ENCODE measurements at places on chromosomes 3 and 15.

DNA sequence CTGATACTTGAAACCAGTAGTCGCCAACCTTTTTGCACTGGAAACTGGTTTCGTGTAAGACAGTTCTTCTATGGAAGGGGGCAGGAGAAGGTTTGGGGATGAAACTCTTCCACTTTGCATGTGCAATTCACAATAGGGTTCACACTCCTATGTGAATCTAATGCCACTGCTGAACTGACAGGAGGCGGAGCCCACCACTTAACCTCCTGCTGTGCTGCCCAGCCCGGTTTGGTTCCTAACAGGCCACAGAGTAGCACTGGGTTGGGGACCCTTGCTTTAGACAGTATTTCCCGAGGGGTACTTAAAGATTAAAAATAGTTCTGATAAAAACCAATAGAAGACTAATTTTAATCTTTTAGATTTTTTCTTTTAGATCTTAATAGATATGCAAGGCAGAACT is 11.1 kb downstream of the TFG start:
- no peak for DNase-seq

DNA sequence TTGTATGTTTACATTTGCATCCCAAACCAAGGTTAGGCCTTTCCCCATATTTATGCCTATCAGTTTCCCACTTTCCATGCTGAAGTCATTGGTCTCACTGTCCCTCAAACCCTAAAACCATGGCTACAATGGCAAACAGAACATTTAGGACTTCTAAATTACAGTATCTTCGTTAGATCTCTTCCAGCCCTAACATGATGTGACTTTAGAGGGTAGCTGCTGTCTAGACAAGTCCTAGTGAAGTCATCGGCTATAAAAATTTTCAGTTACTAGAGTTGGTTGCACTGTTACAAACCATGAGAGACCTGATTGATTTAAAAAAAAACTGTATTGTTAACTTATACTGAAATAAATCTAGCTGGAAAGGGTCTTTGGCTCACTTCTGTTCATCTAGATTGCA is 54.6 kb downstream of the TM4SF4 start:
- DNase-seq = no peak

- no peak for DNase-seq
Measured at GRCh38 chr3:58507356-58508078, 15.6 kb downstream of the KCTD6 start.

- DNase-seq = no peak
Measured at GRCh38 chr15:95417761-95418160, 912.7 kb upstream of the NR2F2 start.

- no peak for DNase-seq
Measured at GRCh38 chr3:144229330-144229729, 257.7 kb downstream of the DIPK2A start.

GRCh38 chr3:8233938-8234337 is 267.7 kb upstream of the LMCD1 start:
- DNase-seq = no peak

GRCh38 chr3:49553324-49553691 is 969 bp upstream of the BSN start:
- DNase-seq = no peak

GRCh38 chr15:31752065-31752762 is 278.1 kb upstream of the CHRNA7 start:
- no peak for DNase-seq

DNA sequence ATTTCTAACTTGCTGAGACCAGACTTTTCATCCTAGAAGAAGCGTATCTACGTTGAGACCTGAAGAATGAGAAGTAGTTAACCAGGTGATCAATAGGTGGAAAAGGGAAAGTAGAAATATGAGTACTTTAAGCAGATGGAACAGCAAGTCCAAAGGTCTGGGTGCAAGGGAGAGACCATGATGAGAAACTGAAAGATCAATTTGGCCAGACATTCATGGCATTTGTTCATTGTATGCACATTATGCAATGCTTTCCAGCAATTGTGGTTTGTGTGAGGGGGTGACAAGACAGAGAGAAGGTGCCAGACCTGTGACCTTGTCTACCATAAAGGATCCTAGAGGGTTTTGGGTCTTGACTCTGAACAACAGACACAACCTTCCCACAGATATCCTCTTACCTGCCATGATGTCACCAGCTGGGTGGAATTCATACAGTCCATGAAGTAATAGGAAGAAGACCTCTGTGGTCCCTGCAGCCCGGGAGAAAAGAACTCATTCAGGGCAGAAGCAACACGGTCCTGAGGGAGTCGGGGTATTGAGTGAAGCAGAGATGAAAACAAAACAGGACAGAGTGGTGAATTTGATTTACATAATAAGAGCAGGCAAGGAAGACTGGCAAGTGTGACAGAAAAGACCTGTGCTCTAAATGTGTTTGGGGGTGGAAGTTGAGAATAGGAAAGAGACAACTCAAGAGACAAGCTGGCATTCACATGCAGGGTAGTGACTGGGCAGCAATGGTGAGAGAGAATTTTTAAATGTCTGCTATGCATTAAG is 63.4 kb upstream of the PSMD6 start:
- no peak for DNase-seq

GRCh38 chr15:62588938-62589670 is 424.0 kb upstream of the C2CD4B start:
- DNase-seq = no peak

DNA sequence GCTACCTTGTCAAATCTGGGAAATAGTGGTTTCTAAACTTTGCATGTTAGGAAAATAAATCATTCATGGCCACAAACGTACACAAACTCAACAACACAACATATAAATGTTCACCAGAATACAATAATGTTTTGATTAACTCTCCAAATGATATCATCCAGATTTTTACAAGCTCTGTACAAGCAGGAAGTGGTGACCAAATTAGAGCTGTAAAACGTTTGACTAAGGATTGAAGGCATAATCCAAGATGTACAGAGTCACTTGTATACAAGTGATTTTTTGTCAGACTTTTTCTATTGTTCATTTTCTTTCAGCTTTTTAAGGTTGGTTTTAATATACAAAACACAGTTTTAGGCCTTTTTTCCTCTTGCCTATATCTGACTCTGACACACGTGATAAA is 748.4 kb upstream of the GRM7 start:
- no peak for DNase-seq

- DNase-seq = no peak
Measured at GRCh38 chr15:100328796-100329195, 13.0 kb downstream of the ADAMTS17 start.

- no peak for DNase-seq
Measured at GRCh38 chr3:147099076-147099475, 307.3 kb downstream of the ZIC4 start.

GRCh38 chr3:71559578-71560162 is 23.9 kb downstream of the FOXP1 start:
- no peak for DNase-seq

DNA sequence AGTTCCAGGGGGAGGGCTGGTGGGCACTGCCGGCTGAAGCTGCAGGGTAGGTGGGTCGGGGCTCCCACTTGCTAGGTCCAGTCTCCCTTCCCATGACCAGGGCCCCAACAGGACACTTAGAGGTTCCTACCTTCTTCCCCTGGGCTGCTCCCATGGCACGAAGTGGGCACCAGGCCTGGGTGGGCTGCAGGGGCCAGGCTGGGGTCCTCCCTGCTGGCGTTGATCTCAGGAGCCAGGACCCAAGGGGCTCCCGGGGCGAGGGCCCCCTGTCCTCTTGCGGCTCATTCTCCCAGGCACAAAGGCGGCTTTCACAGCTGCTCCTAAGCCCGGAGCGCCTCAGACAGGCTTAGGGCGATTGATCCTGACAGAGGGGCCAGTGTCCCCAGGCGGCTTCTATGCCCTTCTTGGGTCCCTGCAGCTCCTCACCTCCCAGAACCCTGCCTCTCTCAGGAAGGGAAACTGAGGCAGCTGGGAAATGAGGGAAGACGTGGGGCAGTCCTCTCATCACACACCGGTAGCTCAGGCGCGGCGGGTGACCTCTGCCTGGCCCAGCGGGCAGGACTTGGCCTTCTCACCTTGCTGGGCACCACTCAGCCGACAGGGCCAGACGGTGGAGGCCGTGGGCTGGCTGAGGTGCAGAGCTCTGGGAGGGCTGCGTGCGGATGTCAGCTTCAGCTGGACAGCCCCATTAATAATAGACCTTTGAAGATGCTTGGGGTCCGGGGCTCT is 39.6 kb downstream of the FAM3D start:
- no peak for DNase-seq

DNA sequence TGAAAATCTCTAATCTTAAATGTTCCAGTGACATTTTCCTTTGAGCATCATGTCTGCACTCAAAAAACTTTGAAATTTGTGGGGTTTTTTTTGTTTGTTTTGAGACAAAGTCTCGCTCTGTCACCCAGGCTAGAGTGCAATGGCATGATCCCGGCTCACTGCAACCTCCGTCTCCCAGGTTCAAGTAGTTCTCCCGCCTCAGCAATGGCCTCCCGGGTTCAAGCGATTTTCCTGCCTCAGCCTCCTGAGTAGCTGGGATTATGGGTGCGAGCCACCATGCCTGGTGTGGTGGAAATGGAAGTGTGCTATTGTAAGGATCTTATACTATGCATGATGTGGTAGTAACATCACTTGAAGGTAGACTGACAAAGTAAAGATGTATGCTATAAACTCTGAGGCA is 42.5 kb downstream of the TKT start:
- no peak for DNase-seq

GRCh38 chr3:127034990-127035652 is 52.2 kb downstream of the PLXNA1 start:
- no peak for DNase-seq

GRCh38 chr3:127598841-127599570 is 795 bp downstream of the MCM2 start:
- no peak for DNase-seq

- DNase-seq = no peak
Measured at GRCh38 chr15:38068626-38069391, 134.4 kb downstream of the TMCO5A start.

- no peak for DNase-seq
Measured at GRCh38 chr15:88615303-88616107, 5.6 kb upstream of the AEN start.

- DNase-seq = no peak
Measured at GRCh38 chr15:73630921-73631362, 2.2 kb downstream of the NPTN start.

DNA sequence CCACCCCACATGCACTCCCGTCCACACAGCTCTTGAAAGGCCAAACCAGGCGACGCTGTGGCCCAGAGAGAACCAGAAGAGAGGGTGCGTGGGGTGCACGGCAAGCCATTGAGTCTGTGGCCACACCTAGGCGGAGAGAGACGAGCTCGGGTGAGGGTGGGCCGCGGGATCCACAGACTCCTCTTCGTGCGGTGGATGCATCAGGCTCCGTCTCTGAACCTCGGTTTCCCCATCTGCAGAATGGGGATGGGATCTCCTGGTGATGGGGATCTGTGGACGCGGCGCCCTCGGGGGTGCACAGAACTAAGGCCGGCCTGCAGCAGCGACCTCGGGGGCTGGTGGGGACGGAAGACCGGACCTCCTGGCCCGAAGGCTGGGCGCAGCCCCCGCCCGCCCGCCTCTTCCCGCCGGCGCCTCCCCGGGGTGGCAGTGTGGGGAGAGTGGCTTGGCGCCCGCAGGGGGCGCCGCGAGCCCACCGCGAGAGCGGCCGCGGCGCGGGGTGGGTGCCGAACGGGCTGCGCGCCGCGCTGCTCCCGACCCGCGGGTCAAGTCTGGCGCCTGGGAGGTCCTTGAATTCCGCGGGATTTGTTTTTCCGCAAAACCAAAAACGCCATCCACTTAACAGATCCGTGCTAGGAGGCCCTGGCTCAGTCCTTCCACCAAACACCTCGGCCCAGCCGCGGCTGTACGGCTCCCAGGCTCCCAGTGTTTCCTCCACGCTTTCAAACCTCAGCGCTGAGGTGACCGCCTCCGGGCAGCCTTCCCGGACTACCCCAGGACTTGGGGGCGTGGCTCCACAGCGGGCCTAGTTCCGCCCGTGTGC is 13.2 kb upstream of the ADPGK start:
- no peak for DNase-seq

GRCh38 chr3:17195856-17196604 is 311.3 kb downstream of the PLCL2 start:
- no peak for DNase-seq

- DNase-seq = no peak
Measured at GRCh38 chr3:69386556-69387385, 883 bp upstream of the FRMD4B start.

GRCh38 chr3:52870471-52870870 is 26.9 kb downstream of the STIMATE start:
- no peak for DNase-seq

- no peak for DNase-seq
Measured at GRCh38 chr3:123757281-123757940, 126.7 kb downstream of the MYLK start.

- DNase-seq = no peak
Measured at GRCh38 chr3:39361252-39361927, 21.8 kb upstream of the SLC25A38 start.

DNA sequence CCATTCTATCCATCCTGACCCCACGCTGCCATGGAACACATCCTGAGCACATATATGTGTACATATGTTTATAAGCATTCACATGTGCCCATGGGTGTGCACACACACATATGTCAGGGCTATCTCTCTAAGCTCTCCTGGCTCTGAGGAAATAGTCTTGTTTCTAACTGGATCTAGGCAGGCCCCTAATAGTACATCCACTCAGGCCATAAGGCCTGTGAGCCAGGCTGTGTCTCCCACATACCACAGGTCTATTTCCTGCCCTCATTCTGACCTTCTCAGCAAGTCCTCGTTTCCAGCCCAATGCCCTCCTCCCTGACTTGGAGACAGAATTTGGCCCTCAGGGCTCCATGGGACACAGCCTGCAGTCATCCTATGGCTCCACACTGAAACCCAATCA is 284.8 kb upstream of the CTNNB1 start:
- DNase-seq = no peak

GRCh38 chr3:124635169-124635539 is 95.1 kb upstream of the UMPS start:
- DNase-seq = no peak

DNA sequence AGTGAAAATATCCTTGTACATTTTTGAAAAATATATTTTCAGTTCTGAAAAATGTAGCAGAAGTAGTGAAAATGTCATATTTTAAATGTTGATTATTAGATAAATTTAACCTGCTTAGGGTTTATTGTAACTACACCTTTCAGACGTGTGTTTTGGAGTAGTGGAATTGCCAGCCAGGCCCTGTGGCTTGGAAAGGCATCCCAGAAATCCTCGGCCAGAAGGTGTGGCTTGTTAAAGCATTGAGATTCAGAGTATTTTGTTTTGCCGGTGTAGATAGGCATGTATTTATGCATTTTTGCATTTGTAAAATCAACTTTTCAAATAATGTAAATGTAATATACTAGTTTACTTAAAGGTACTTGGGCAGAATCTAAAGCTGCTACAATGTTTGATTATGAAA is 7.0 kb downstream of the EBLN2 start:
- DNase-seq = no peak

DNA sequence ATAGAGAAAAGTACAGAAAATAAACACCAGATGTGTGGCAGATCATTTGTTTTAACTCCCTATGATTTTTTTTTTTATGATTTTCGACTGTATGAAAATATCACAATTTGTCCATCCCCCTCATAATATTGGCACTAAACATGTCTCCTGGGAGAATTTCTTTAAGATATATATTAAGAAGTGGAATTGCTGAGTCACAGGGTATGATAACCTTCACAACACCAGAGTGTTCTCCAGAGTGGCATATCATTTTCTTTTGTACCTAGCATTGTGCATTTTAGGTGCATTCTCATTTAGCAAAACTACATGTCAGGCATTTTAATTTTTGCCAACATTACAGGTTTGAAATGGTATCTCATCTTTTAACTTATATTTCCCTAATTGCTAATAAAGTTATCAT is 170.9 kb downstream of the FRMD5 start:
- no peak for DNase-seq

All from esophagus squamous epithelium (tissue), 5 donors.